ENCODE measurements at places on chromosomes 5 and 9.

DNA sequence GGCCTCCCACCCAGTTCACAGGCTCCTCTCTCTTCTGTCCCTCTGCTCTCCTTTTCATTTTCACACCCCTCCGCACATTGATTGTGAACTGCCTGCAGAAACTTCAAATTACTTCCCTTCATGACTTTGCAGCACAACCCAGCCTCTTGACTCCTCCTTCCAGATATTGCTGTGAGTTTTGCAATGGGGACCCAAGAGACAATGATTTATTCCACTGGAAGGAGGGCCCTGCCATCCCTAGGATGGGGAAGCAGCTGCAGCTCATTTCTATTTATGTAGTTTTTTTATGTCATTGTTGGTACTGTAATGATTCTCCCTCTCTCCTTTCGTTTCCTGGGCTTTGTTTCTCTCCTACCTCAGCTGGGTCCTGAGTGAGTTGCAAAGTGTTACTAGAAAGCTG, 364.9 kb downstream of the ICE1 start:
- H3K27ac ChIP-seq = no peak overlapping the region
- no peaks in the 10 kb centered on the region for H3K36me3 ChIP-seq
- peaks cover 4% of the 10 kb centered on the region for H3K27me3 ChIP-seq
- peaks cover 8% of the 10 kb centered on the region for H3K4me1 ChIP-seq

GRCh38 chr5:66306105-66306843, 162.2 kb downstream of the SREK1 start:
- peak; percentile 56 for DNase-seq
- no peaks in the 10 kb centered on the region for H3K36me3 ChIP-seq
- no peak overlapping the region for H3K4me3 ChIP-seq
- peaks cover 5% of the 10 kb centered on the region for H3K27me3 ChIP-seq
- H3K27ac ChIP-seq = no peak overlapping the region
- peaks cover 2% of the 10 kb centered on the region for H3K4me1 ChIP-seq

DNA sequence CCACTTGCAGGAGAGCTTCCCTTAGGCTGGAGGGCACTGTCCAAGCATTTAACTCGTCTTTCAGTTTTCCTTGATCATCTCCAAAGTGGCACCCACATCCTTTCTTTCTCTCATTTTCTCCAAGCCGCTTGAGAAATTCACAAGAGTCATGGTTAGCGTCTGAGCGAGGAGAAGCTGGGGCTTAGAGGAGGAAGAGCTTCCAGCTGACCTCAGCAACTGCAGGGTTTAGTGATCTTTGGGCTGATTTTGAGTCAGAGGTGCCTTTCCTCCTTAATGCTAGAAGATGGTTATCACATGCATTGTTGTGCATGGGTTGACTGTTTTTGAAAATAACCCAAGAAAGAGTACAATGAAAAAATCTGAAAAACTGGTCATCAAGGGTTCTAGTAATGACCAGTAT, 134.7 kb downstream of the GADD45G start:
- no peak overlapping the region for H3K27ac ChIP-seq
- H3K4me1 ChIP-seq = no peaks in the 10 kb centered on the region
- DNase-seq = no peak
- H3K36me3 ChIP-seq = no peaks in the 10 kb centered on the region

GRCh38 chr5:20145240-20145639, 157.2 kb upstream of the CDH18 start:
- no peak overlapping the region for H3K4me3 ChIP-seq
- no peaks in the 10 kb centered on the region for H3K4me1 ChIP-seq
- no peak overlapping the region for H3K27ac ChIP-seq
- DNase-seq = no peak
- no peaks in the 10 kb centered on the region for H3K36me3 ChIP-seq

DNA sequence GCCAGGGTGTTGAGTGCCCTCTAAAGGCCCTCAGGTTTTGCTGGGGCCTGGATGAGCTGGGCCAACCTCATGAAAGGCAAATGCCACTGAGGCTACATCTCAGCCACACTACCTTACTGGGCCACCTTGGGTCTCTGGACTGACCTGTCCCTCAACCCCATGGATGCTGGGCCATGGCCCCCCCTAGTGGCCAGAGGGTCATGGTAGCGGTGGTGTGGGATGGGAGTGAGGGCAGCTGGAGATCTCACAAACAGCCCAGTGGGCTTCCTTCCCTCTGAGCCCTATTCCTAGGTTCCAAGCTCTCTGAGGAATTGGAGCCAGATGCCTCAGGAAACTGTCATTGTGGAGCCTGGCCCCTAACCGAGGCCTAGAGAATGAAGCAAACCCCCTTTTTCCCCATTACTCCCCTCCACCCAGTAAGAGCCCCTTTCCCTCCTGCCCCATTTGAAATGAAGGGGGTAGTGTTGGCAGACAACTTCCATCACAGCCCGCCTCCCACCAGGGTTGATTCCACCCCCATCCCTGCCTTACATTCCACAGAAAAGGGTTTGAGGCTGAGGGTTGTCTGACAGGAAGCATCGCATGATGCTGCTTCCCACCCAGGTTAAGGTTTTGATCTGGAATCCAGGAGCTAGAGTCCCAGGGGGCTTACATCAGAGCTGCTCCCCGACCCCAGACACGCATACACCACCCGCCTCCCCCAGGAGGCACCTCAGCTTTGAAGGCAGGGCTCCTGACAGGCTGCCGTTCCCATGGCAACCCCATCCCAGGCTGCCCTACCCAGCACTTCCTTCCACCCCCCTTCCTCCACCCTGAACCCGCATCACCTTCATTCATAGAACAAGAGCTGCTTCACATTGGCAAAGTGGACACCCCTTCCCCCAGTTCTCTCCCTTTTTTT, 63.9 kb downstream of the PCDH1 start:
- H3K36me3 ChIP-seq = no peaks in the 10 kb centered on the region
- H3K4me1 ChIP-seq = peaks cover 58% of the 10 kb centered on the region
- H3K27ac ChIP-seq = peak overlapping the region; percentile 64

DNA sequence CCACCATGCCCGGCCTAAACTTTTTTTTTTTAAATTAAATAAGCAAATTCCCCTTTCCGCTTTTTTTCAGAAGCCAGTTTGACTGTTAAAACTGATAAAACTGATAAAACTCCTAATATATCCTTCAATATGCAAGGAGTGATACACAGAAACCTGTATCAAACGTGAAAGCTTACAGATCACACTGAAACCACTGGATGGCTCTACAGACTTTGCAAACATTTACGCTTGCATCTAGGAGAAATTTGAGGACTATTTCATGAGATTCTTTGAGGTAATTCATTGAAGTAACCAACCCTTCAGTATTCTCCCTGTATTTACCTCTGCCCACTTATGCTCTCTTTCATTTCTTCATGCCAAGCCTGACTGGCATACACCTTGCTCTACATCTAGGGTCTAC, 40.6 kb upstream of the CHD1 start:
- H3K27me3 ChIP-seq = no peaks in the 10 kb centered on the region
- no peaks in the 10 kb centered on the region for H3K36me3 ChIP-seq
- no peak overlapping the region for H3K4me3 ChIP-seq
- H3K4me1 ChIP-seq = no peaks in the 10 kb centered on the region
- DNase-seq = no peak
- no peak overlapping the region for H3K27ac ChIP-seq

GRCh38 chr5:143682246-143682905, 129.6 kb upstream of the HMHB1 start:
- no peaks in the 10 kb centered on the region for H3K4me1 ChIP-seq
- no peaks in the 10 kb centered on the region for H3K27me3 ChIP-seq
- no peak overlapping the region for H3K27ac ChIP-seq
- H3K36me3 ChIP-seq = no peaks in the 10 kb centered on the region

DNA sequence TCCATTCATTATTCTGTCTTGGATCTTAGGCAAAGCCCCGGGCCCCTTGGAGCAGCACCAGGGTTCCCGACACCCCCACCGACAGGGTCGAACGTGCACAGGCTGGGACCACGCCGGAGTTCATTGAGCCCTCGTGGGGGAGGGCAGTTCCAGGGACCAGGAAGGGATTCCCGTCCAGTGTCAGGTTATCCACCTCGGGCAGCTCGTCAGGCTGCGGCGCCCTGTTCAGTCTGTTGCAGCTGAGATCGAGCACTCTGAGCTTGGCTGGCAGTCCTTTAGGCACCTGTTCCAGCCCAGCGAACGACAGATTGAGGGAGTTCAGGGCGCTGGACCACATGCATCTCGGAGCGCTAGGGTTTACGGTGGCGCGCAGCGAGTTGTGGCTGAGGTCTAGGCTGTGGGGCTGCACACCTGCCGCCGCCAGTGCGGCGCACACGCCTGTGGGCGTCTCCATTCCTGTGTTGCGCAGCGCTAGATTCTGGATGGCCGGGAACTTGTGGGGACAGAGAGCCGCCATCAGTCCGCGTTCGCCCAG, 1.1 kb downstream of the CD14 start:
- no peak for DNase-seq
- H3K4me3 ChIP-seq = no peak overlapping the region
- H3K4me1 ChIP-seq = no peaks in the 10 kb centered on the region
- peaks cover 4% of the 10 kb centered on the region for H3K27me3 ChIP-seq
- peaks cover 13% of the 10 kb centered on the region for H3K36me3 ChIP-seq

GRCh38 chr9:89448381-89448780, 49.5 kb downstream of the SEMA4D start:
- no peak for DNase-seq
- no peak overlapping the region for H3K27ac ChIP-seq
- H3K4me3 ChIP-seq = no peak overlapping the region
- no peaks in the 10 kb centered on the region for H3K36me3 ChIP-seq
- no peaks in the 10 kb centered on the region for H3K4me1 ChIP-seq

GRCh38 chr9:99192786-99193465, 28.8 kb downstream of the ALG2 start:
- H3K27ac ChIP-seq = no peak overlapping the region
- peaks cover 3% of the 10 kb centered on the region for H3K4me1 ChIP-seq
- no peak overlapping the region for H3K4me3 ChIP-seq
- DNase-seq = no peak
- H3K36me3 ChIP-seq = no peaks in the 10 kb centered on the region

GRCh38 chr9:36423206-36423605, 23.1 kb upstream of the RNF38 start:
- no peaks in the 10 kb centered on the region for H3K27me3 ChIP-seq
- no peak for DNase-seq
- H3K4me3 ChIP-seq = no peak overlapping the region
- H3K27ac ChIP-seq = no peak overlapping the region

DNA sequence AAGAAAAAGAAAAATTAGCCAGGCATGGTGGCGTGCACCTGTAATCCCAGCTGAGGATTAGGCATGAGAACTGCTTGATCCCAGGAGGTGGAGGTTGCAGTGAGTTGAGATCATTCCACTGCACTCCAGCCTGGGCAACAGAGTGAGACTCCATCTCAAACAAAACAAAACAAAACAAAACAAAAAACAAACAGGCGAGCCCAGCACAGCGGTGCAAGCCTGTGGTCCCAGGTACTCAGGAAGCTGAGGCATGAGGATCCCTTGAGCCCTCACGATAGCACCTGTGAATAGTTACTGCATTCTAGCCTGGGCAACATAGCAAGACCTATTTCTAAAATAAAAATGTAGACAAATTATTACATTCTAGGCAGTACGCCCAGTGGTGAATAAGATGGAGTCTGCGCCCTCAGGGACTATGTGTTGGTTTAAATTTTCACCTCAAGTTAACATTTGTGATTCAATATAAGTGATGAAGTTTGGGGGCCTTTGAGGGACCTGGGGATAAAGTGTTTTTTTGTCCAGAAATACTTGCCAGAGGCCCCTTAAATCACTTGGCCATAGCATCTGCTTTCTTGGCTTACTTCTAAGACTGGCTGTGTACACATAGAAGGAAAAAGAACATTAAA, 3.4 kb upstream of the GAPVD1 start:
- no peak for DNase-seq
- peaks cover 6% of the 10 kb centered on the region for H3K27me3 ChIP-seq
- H3K36me3 ChIP-seq = peaks cover 7% of the 10 kb centered on the region
- H3K4me3 ChIP-seq = no peak overlapping the region
- no peak overlapping the region for H3K27ac ChIP-seq

DNA sequence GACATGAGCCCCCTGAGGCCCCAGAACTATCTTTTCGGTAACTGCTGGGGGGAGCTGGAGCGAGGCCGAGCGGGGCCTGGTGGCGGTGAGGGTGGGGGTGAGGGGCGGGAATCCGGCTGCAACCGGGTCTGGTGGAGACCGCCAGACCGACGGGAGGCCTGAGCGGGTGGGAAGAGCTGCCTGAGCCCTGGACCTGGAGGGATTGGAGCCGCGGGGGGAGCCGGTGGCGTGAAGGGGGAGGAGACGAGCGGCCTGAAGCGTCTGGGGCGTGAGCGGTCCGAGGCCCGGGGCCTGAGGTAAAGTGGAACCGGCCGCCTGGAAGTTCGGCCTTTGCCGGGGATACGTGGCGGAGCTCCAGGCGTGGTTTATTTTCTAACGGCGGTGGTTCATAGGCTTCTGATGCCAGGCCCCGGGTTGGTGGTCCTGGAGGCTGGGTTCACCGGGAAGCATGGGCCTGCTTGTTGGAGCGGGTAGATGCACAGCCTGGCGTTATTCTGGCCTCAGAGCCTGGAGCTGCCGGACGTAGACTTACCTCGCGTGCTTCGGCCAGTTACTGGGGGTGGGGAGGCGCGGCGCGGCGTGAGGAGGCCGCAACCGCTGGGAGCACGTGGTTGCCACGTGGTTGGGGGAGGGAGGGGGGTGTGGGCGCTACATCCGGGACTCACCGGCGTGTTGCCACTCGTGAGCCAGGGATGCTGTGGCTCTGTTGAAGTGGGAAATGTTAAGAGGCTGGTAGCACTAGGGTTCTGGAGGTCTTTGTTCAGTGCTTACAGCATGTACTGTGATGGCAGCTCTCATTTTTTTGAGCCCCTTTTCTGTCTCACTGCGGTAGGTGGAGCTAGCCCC, 544 bp downstream of the NPM1 start:
- H3K4me3 ChIP-seq = peak overlapping the region; percentile 98
- peak; percentile 73 for DNase-seq
- peaks cover 18% of the 10 kb centered on the region for H3K36me3 ChIP-seq
- H3K4me1 ChIP-seq = peaks cover 26% of the 10 kb centered on the region
- peaks cover 11% of the 10 kb centered on the region for H3K27me3 ChIP-seq

GRCh38 chr5:77984587-77984986, 208.4 kb upstream of the TBCA start:
- no peak for DNase-seq
- H3K36me3 ChIP-seq = no peaks in the 10 kb centered on the region
- H3K4me3 ChIP-seq = no peak overlapping the region
- no peaks in the 10 kb centered on the region for H3K27me3 ChIP-seq
- H3K27ac ChIP-seq = no peak overlapping the region

- H3K4me3 ChIP-seq = peak overlapping the region; percentile 49
- H3K4me1 ChIP-seq = peaks cover 20% of the 10 kb centered on the region
- no peak overlapping the region for H3K27ac ChIP-seq
- peaks cover 4% of the 10 kb centered on the region for H3K27me3 ChIP-seq
Observed at GRCh38 chr5:137708796-137709559, 26.9 kb downstream of the KLHL3 start.

DNA sequence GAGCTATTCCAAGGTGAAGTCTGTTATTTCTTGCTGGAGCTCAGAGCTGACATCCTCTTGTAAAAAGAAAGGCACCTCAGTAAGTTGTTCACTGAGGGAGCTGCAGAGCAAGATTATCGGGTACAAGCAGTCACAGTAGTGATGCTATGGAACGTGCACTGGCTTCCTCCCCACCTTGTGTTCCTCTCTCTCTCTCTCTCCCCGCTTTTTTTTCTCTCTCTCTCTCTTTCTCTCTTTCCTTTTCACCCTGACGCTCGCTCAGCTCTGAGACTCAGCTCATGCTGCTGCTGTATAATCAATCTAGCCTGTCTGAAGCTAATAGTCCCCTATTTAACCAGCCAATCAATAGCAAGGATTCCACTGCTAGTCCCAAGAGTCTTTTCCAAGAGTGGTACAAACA, 587.6 kb upstream of the CDH18 start:
- H3K4me1 ChIP-seq = no peaks in the 10 kb centered on the region
- DNase-seq = no peak
- no peak overlapping the region for H3K27ac ChIP-seq
- H3K27me3 ChIP-seq = no peaks in the 10 kb centered on the region

All from endothelial cell (in vitro differentiated cells).